ENCODE measurements at places on chromosomes 1 and 21.

DNA sequence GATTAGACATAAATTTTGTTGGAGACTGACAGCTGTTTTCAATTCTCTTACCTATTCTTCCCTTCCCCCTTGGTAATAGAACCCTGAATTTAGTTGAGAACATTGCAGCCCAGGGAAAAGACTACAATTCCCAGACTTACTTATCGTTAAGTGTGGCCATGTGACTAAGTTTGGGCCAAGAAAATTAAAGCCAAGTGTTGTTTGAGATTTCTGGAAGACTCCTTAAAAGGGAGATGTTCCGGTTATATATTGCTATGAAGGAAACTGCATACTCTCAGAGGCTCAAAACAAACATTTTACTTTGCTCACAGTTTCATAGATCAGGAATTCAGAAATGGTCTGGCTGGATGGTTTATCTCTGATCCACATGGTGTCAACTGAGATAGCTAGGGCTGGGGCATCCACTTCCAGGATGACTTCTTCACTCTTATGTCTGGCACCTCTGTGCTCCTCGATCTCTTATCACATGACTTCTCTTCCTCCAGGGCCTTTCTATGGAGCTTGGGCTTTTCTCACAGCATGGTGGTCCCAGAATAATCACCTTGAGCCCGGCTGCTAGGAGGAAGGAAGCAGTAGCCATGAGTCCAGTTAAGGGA, 22.4 kb upstream of the CD34 start:
- DNase-seq, result no peak

DNA sequence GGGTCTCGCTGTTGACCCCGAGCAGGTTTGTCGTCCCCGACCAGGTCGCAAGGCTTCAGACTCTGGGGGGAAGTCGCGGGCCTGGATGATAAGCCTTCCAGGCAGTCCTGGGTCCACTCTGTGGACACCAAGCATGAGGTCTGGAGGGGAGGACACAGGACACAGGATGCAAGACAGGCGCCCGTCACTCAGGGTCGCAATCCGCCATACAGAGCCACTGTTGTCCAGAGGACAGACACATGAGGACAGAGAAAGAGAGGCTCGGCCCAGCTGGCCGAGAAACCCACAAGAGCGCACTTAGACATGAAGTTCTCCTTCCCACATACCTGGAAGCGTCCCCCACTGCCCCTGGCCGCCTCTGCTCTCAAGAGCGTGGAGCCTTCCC, 4.8 kb upstream of the FOXD2 start:
- no peak for DNase-seq

DNA sequence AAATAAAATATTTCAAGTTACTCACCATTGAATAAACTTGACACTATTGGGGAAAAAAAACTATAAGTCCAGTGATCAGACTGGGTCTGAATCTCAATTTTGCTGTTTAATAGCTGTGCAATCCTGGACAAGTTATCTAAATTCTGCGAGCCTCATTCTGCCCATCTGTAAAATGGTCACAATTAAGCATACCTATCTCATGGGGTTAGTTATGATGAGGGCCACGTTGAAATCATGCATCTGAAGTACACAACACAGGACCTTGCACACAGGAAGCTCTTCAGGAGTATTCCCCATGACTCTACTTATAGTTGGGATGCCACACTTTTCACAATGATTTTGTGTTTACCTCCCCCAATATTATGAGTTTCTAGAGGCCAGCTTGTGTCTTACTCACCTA, 3.8 kb upstream of the HTR1D start:
- DNase-seq, result no peak

DNA sequence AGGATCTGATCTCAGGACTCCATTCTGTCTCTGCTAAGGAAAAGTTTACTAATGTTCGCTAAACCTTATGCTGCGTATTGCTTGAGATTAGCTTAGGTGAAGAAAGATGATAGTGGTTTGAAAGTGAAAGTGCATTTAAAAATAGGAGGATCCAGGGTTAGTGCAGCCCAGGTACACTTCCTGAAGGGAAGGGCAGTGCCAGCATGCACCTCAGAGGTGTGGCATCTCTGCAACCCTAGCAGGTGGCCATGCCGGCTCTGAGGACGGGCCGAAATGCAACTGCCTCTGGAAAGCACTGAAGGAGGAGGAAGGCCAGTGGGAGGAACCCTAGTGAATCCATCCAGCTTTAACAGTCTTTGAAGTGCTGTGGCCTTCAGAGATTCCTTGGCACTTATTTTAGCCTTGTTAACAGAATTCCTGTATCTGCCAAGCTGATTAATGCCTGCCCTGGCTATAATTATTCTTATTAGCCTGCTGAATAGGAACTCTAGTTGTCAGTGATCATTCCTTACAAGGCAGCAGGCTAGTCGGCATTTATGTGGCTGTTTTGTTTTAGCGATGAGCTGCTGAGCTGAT, 5.5 kb downstream of the PTGFRN start:
- DNase-seq, result no peak

DNA sequence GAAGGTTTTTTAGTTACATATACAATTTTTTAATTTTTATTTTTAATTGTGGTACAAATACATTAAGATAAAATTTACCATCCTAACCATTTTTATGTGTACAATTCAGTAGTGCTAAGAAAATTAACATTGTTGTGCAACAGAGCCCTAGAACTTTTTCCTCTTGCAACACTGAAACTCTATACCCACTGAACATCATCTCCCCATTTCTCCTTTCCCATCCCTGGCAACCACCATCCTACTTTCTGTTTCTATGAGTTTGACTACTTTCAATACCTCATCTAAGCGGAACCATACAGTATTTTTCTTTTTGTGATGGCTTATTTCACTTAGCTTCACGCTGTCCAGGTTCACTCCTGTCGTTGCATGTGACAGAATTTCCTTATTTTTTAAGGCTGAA, 54.1 kb downstream of the PALMD start:
- DNase-seq, result no peak

- DNase-seq, result no peak
Observed at GRCh38 chr1:15222653-15223303, 24.2 kb upstream of the FHAD1 start.

DNA sequence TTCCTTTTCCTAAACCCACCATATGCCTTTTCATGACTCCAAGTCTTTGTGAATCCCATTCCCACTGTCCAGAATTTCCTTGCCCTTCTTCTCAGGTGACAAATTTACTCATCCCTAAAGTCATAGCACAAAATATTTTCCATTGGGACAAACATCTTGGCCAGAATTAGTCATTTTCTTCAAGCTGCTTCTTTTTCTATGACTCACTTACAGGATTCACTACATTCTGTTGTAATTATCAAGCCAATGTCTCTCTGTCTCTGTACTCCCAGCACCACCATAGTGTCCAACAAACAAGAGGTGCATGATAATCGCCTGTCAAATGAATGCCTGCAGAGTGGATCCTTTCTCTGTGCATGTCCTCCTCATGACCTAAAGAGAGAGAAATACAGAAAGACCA, 37.8 kb downstream of the SGIP1 start:
- no peak for DNase-seq

- DNase-seq, result no peak
Observed at GRCh38 chr1:108533351-108534083, 26.4 kb upstream of the EEIG2 start.

DNA sequence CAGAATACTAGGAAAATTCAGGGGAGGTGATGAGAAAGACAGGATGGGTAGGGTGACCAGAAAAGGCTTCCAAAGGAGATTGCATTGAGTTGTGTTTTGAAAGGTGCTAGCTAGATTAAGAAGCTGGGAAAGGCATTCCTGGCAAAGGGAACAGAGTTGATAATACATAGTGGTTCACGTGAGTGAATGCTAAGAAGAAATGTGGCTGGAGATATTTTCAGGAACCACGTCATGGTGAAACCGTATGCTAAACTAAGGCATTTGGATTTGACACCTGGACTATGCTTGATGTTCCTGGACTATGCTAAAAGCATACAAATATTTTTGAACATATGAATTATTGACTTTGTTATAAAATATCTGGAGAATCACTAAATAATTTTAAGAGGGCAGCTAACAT, 14.7 kb downstream of the CCDC30 start:
- DNase-seq, result no peak

GRCh38 chr1:94646141-94646643, 104.6 kb upstream of the F3 start:
- DNase-seq, result no peak

DNA sequence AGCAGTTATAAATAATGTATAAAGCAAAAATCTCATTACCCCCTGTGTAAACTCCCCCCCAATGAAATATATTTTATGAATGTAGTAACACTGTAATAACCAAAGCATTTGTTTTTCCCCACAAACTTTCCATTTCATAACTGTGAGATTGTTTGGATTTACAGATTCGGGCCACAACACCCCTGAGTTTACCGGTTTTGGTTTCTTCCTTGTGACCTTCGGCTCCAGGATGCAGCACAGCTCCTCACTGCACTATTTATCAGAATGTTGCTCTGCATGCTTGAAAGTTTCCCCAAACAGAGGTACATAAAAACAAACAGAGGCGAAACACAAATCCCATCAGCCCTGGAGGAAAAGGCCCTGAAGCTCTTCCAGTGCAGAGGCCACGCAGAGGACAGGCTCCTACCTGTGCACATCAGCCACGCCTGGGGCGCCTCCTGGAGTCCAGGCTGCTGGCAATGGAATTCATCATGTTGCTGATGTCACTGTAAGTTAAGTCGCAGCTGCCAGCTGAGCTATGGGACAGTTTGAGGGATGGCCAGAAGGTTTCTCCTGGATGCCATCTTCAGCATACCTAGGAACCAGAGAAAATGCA, 122.0 kb downstream of the LMO4 start:
- DNase-seq, result no peak

- no peak for DNase-seq
Observed at GRCh38 chr1:93612510-93612909, 69.1 kb downstream of the BCAR3 start.

DNA sequence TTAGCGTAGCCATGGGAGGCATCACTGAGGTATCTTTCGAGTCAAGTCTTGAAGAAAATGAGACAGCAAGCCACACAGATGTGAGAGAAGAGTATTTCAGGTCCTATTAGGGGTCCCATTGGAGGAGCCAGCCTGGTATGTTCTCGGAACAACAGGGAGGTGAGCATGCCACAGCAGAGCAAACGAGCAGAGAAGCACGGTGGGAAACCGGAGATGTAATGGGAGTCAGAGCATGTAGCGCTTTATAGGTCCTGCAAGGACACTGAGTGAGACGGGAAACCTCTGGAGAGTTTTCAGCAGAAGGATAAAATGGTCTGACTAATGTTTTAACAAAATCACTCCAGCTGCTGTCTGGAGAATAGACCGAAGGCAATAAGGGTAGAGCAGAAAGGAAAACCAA, 15.9 kb downstream of the H3-3A start:
- no peak for DNase-seq

- DNase-seq, result no peak
Observed at GRCh38 chr1:228169345-228169744, 3.7 kb downstream of the IBA57 start.

GRCh38 chr1:154400381-154400801, 4.8 kb upstream of the IL6R start:
- no peak for DNase-seq

DNA sequence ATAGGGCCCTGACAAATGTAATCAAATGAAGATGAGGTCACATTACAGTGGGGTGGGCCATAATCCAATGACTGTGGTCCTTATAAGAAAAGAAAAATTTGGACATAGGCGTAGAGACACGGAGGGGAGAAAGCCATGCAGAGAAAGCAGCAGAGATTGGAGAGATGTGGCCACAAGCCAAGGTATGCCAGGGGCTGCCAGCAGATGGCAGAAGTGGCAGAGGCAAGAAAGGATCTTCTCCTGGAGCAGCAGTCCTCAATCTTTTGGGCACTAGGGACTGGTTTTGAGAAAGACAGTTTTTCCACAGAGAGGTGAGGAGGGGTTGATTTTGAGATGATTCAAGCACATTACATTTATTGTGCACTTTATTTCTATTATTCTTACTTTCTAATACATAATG, 355.1 kb downstream of the NPHP4 start:
- peak; percentile 21 for DNase-seq

- no peak for DNase-seq
Observed at GRCh38 chr1:51276286-51276685, 40.2 kb downstream of the RNF11 start.

- DNase-seq, result peak; percentile 40
Observed at GRCh38 chr1:79197421-79197820, 190.9 kb upstream of the ADGRL4 start.

DNA sequence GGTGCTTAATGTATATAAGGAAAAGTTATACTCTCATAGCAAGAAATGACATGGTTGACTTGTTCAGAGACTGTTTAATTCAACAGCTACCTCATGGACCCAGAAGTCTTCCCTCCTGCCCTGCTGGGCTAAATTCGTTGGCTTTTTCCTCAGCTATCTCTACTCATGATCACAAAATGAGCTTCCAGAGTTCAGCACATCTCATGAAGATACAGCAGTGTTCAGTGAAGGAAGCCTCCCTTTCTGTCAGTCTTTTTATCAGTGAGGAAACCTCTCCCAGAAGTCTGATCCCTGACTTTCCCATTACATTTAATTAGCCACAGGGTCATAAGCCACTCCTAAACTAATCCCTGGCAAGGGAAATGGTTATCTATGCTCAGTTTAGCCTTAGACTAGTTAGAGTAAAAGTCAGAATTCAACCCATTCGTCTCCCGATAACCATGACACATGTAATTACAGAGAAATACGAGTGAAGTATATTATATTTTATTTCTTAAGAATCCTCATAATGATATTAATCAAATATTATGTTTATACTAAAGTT, 97.5 kb downstream of the DENND1B start:
- DNase-seq, result peak; percentile 17

GRCh38 chr1:116986421-116987255, 14.9 kb upstream of the CD101 start:
- DNase-seq, result no peak

GRCh38 chr1:2821966-2822620, 20.6 kb upstream of the TTC34 start:
- DNase-seq, result peak; percentile 5

- DNase-seq, result no peak
Observed at GRCh38 chr1:51190961-51191360, 45.1 kb upstream of the RNF11 start.

GRCh38 chr1:216223486-216223885, 199.8 kb downstream of the USH2A start:
- peak; percentile 56 for DNase-seq

All from NCI-H524 (cell line).